ENCODE measurements at places on chromosomes 11 and 22.

GRCh38 chr11:2778630-2779498, 79.1 kb upstream of the KCNQ1OT1 start:
- peak; percentile 94 for DNase-seq

DNA sequence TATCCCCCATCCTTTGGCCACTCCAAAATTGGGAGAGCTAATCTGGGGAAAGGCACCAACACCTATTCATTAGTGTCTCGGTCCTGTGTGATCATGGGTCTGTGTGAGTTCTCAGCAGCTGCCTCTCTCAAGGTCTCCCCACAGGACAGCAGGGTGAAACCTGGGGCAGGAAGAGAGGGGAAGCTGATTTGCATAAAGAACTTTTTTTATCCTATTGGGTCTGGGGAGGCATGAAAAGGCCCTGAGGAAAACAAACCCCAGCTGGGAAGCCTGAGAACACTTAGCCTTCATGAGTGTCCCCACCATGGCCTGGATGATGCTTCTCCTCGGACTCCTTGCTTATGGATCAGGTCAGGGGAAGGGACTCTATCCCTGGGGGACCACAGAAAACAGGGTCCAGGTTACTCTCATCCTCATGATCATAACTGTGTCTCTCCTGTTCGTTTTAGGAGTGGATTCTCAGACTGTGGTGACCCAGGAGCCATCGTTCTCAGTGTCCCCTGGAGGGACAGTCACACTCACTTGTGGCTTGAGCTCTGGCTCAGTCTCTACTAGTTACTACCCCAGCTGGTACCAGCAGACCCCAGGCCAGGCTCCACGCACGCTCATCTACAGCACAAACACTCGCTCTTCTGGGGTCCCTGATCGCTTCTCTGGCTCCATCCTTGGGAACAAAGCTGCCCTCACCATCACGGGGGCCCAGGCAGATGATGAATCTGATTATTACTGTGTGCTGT, 116.0 kb upstream of the TOP3B start:
- DNase-seq = no peak

DNA sequence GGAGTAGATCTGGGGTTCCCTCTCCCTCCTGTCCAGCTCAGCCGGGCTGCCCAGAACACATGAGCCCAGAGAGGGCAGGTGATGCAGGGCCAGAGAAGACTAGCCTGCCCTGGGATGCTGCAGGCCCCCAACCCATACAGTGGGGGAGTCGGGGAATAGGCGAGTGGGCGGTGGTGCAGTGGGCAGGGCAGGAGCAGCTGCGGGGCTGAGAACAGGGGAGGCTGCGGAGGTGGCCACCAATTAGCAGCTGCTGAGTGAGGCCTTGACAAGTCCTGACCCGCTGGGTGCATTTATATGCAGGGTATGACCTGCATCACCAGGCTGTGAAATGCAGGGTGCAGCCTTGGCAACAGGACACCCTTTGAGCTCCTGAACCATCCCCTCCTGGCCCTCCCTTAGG, 43.1 kb downstream of the NFAM1 start:
- no peak for DNase-seq

- DNase-seq = no peak
Observed at GRCh38 chr11:78562398-78562797, 12.3 kb downstream of the NARS2 start.
